ENCODE measurements at places on chromosomes 13 and 19.
A peak's percentile ranks its signal among the peaks of the same experiment; 100 is the strongest.

DNA sequence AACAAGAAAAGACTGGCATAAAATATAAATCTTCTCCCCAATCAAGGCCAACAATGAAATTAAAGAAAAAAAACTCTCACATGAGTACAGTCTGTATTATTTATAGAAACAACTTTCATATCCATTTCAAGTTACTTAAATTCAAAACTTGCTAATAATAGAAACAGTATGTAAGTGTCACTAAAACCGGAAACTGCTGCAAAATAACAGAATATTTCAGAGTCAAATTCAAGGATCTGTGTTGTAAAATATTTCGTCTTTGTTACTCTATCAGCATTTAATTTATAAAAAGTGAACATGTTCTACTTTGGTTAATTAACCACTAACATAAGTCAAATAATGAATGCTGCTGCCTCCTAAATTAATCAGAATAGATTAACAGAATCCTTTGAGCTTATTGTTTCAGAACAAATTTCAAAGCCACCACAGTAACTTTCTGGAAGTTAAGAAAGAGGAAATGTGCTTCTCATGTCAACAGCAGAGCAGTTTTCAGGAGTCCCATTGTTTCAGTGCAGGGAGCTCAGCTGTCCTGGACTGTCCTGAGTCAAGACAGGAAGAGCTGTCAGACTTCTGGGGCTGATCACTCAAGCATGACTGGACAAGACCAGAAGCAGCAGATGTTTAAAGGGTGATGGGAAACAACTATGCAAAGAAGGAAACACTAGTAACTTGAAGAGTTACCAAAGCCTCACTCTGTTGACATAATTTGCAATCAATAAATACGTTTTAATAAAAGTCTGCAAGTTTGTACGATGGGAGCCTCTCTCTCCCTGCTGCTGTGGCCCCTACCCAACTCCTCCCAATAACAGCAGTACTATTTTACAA, 76.9 kb downstream of the FOXO1 start:
- DNase-seq = no peak

GRCh38 chr13:27172495-27172842, 858 bp upstream of the USP12 start:
- DNase-seq = no peak

DNA sequence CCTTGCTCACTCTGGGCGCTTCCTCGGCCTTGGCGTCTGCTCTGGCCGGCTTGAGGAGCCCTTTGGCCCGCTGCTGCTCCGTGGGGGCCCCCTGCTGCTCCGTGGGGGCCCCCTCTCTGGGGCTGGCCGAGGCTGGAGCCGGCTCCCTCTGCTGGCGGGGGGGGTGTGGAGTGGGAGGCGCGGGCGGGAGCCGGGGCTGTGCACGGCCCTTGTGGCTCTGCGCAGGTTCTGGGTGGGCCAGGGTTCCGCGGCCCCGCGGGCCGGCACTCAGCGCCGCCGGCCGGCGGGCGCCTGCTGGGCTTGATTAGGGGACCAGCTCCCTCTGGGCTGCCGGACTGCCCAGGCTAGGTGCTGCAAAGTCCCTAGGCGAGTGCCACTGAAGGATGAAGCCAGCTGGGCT, 436.2 kb downstream of the SLITRK6 start:
- no peak for DNase-seq

DNA sequence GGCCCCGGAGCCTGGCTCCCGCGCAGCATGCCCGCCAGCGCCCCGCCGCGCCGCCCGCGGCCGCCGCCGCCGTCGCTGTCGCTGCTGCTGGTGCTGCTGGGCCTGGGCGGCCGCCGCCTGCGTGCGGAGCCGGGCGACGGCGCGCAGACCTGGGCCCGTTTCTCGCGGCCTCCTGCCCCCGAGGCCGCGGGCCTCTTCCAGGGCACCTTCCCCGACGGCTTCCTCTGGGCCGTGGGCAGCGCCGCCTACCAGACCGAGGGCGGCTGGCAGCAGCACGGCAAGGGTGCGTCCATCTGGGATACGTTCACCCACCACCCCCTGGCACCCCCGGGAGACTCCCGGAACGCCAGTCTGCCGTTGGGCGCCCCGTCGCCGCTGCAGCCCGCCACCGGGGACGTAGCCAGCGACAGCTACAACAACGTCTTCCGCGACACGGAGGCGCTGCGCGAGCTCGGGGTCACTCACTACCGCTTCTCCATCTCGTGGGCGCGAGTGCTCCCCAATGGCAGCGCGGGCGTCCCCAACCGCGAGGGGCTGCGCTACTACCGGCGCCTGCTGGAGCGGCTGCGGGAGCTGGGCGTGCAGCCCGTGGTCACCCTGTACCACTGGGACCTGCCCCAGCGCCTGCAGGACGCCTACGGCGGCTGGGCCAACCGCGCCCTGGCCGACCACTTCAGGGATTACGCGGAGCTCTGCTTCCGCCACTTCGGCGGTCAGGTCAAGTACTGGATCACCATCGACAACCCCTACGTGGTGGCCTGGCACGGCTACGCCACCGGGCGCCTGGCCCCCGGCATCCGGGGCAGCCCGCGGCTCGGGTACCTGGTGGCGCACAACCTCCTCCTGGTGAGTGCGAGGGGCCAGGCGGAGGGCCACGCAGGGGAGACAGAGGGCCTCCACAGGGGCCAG, at the start of gene KL:
KL (plus strand) TSS at position 10 of the 909 bp plus-strand sequence; CDS start at position 28, 18 bp downstream.
- DNase-seq = peak; percentile 68

- peak; percentile 68 for DNase-seq
Observed at GRCh38 chr19:45137179-45137761, 23.5 kb downstream of the NKPD1 start.

- no peak for DNase-seq
Observed at GRCh38 chr19:14577885-14578427, 4.9 kb upstream of the CLEC17A start.

Measured in right forelimb (tissue), 1 donor.